Prostate gland (tissue), 2 donors: ENCODE measurements at places on chromosomes 4 and X. TPM values are rescaled to one million over a fixed set of nuclear protein-coding genes. Genes with fewer than 3 reads are reported as not detected.

The ADH1A gene
- total RNA-seq: not detected

The CPE gene
- 885 TPM for total RNA-seq

The PDE5A gene
- 46.0 TPM for total RNA-seq

The MXRA5 gene
- total RNA-seq: 13.1 TPM

The FRMD7 gene
- not detected for total RNA-seq

The HPF1 gene
- 24.5 TPM for total RNA-seq

The SLC34A2 gene
- 1.2 TPM for total RNA-seq

The RAB9B gene
- total RNA-seq: 4.5 TPM

The UBA1 gene
- 286 TPM for total RNA-seq

The SRPX gene
- 8.6 TPM for total RNA-seq

The EIF2S3 gene
- total RNA-seq: 102 TPM

The SAGE1 gene
- total RNA-seq: 1.8 TPM

The RAB33B gene
- total RNA-seq: 6.2 TPM

The TRIM75 gene
- 0.40 TPM for total RNA-seq

The SSX4B gene
- total RNA-seq: 0.91 TPM

The TET2 gene
- 19.8 TPM for total RNA-seq
